ENCODE measurements at places on chromosomes 13 and 19.

- no peak for DNase-seq
Measured at GRCh38 chr19:41895745-41896580, 13.0 kb downstream of the ARHGEF1 start.

- DNase-seq, result no peak
Measured at GRCh38 chr19:14159059-14159458, 22.7 kb upstream of the ASF1B start.

DNA sequence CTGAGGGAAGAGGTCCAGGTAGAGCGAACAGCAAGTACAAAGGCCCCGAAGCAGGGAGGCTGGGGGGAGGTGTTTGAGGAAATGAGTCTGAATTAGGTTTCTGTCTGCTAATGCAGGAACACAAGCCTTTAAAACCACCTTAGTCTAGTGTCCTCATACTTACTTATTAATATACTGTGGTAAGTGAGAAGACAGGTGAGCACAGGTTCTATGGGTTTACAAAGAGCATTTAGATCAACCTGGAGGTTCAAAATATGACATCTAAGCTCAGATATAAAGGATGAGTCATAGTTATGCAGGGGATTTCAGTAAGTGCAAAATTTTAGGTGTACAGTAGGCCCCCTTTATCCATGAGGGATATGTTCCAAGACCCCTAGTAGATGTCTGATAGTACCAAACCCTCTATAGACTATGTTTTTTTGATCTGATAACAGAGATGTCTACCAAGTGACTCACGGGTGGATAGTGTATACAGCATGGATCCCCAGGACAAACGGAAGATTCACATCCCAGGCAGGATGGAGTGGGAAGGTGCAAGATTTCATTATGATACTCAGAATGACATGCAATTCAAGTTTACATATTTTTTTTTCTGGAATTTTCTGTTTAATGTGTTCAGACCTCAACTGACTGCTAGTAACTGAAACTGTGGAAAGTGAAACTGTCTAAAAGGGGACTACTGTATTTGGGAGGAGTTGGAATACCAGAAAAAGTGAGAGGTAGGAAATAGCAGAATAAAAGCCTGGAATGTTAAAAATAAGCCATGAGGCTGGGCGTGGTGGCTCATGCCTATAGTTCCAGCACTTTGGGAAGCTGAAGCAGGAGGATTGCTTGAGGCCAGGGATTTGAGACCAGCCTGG, 18.2 kb upstream of the MED4 start:
- DNase-seq, result no peak

GRCh38 chr13:46057256-46058015, 4.9 kb upstream of the ZC3H13 start:
- no peak for DNase-seq

- DNase-seq, result no peak
Measured at GRCh38 chr13:23554000-23554399, 16.2 kb upstream of the TNFRSF19 start.

DNA sequence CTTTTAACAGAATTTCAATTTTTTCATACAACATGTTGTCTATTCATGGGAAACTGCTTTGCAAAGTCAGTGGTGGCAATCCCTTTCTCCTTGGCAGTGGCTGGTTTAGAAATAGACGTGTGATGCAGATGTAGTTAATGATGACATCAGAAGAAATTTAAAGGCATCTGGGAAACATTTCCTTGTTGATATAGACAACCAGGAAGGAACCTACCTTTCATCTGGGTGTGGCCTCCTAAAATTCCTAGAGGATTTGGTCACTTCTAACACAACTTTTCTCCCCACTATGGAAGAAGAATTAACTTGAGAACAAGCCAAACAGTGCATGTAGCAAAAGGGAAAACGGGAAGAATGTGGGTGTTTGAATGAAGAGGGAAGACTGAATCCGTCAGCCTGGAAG, 102.8 kb downstream of the EFNB2 start:
- DNase-seq, result no peak

- no peak for DNase-seq
Measured at GRCh38 chr19:18475004-18475453, 37.1 kb upstream of the ISYNA1 start.

- no peak for DNase-seq
Measured at GRCh38 chr13:60574735-60575134, 177.7 kb downstream of the TDRD3 start.

- no peak for DNase-seq
Measured at GRCh38 chr13:80599765-80600164, 258.8 kb upstream of the SPRY2 start.

DNA sequence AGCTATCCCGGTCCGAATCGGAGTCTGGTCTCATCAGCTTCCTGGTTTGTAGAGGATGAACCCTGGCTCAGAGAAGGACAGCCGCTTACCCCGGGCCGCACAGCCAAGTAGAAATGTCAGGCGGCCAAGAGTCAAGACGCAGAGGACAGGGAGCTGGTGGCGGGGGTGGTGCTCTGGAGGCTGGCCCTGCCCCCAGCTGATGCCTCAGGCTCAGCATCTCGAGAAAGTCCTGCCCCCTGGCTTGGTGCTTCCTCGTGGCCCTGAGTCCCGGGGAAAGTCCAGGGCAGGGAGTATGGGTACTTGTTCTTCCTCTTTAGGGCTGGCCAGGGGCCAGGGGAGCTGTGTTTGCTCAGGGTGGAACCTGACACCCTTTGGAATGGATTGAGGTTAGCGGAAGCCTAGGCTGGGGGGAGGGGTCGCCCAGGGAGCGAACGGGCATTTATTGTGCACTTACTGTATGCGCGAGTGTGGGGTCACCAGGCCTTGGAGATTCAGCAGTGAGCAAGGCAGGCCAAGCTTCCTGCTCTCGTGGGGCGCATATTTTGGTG, 2.2 kb downstream of the TJP3 start:
- DNase-seq, result no peak

DNA sequence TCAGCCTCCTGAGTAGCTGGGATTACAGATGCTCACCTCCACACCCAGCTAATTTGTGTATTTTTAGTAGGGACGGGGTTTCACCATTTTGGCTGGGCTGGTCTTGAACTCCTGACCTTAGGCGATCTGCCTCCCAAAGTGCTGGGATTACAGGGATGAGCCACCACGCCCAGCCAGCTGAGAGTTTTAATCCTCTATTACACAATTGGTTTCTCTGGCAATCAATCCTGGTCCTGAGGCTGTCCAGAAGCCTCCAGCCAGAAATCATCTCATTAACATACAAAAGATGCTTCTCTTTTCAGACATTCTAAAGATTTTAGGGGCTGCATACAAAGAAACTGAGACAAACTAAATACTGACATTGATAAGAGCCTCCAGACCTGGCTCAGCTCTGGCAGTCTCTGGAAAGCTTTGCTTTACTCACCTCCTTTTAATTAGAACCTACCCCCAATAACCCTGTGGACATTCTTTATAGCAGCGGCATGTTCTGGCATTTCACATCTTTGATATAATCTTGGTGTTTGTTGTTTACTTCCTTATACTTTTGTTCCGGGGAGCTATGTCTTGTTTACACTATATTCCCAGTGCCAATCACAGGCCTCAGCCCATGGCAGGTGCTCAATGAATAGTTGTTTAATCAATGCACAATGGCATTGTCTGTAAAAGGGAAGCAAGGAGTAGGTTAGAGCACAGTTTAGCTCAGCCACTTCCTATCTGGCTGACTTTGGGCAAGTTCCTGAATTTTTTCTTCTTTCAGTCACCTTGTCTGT, 4.1 kb upstream of the ZNF724 start:
- DNase-seq, result no peak

- DNase-seq, result no peak
Measured at GRCh38 chr13:51065372-51066090, 45.5 kb downstream of the C13orf42 start.

GRCh38 chr19:47093254-47093653, 20.3 kb downstream of the ZC3H4 start:
- DNase-seq, result no peak

DNA sequence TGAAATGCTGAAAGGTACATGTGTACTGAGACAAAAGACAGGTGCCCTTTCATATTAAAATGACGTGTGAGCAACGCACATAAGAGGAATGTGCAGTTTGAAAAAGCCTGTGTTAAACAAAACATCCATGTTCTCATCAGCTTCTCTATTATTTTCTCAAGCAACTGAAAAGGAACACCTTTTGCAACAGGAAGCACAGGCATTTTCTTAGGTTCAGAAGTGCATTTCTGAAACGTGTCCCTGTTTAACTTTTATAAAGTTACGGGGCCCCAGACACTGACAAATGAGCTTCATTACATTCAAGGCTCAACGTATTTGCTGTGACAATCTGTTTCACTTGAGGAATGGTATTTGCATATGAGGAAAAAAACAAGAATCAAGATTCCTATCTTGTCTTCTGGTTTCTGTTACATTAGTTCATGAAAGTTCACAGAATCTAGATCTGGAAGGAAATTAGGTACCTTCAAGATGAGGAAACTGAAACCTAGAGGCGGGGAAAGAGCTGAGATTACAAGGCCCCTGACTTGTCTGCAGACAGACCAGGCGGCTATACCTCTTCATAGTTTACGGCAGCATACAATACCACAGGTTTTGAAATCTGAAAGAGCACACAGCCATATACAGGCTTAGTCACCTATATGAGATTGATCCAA, 431.7 kb downstream of the KLF12 start:
- no peak for DNase-seq

DNA sequence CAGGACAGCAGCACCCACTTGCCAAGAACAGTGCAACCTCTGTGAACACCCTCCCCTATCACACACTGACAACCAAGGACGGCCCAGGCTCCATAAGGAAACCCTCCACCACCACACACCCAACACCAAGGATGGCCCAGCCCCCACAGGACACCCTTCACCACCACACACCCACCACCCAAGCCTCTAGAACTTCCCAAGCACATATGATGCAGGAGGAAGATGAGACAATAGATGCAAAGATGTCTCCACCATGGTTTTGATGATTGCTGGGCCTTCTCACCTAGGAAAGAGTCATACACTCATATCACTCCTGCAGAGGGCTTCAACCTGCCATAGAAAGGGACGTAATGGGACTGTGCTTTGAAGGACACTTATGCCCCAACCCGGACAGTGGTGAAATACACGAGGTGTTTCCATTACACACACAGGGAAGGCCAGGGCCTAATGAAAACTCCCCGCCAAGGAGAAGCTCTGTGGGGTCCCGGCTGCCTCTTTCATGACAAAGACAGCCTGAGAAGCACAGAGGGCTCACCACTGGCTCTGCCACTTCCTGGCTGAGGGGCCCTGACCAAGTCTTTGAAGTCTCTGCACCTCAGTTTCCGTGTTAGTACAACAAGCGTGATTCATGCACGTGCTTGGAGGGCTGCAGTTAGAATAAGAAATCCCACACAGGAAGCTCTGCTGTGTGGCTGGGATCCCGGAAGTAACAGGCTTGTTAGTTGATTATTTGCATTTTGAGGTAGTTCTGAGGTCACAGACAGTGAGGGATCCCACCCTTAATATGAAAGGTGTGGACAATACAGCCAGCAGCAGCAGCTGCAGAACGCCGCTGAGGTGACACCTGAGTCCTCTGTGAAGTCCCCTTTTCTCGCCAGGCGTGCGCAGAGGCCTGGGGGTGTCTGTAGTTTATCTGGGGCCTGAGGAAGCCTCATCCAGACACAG, 61.9 kb upstream of the ATP12A start:
- no peak for DNase-seq

DNA sequence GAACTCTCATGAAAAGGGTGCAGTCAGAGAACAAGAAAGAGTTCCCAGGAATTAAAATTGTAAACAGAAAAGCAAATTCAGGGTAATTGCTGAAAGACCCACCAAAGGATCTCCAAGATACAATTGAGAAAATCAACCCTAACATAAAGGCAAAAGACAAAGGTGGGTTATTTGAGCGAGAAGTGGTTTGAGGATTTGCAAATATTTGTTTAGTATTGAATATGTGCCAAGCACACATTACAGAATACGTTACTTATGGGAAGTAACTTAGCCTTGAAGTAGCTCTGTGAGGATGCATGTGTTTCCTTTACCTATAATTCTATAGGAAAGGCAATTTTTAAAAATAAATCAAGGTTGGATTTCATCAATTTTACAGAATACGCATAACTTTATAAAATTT, 10.0 kb upstream of the CEACAM21 start:
- no peak for DNase-seq

DNA sequence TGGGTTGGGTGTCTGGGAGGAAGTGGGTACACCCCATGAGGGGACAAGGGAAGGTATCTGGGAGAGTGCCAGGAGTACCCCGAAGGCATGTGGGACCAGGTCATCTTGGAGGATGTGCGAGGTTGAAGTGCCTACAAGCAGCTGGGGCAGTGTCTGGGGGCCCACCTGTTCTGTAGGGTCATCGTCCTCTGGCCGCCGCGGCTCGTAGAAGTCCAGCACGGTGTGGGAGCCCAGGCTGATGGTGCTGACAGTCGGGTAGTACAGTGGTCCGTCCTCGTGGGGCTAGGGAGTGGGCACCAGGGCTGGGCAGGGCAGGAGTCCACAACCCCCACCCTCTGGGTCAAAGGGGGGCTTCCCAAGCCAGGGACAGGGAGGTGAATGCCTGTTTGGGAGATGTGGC, 1.8 kb upstream of the SYNE4 start:
- no peak for DNase-seq

DNA sequence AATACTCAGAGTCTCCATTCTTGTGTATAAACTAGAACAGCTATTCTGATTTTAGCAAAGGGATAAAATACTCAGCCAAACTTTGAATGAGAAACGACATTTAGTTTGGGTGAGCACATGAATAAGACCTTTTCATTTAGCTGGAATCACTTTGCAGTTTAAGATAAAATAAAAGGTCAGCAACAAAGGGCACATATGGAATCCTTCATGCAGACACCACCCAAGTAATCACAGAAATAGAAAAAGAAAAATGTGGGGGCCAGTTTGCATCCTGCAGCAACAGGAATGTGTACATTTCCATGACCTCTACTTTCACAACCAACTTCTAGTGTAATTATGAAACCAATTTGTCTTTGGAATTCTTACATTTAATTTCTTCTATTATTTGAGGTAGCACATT, 1637.4 kb downstream of the PCDH9 start:
- no peak for DNase-seq

DNA sequence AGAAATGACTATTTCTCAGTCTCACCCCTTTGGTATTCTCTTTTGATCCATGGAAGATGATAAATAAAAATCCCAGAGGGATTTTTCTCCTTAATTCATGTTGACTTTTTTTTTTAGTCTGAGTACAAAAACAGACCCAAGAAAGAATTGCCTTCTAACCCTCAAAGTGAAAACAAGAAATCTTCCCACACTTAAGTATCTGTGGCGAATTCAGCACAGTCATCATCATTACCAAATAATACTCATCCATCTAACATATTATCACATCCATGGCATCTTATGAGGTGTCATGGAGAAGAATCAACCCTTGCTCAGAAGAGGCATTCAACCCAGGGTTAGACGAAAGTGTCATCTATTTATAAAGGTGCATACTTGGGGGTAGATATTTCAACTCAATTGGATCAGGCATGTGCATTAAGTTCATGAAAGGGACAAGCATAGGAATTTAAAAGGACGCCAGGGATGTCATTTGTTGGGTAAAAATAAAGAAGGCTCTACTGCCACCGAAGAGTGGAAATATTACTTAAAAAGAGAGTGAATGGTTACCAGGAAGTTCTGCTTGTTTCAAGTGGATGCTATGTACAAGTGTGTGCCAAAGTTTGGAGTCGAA, 101.9 kb downstream of the FLT1 start:
- DNase-seq, result no peak

GRCh38 chr19:35207391-35207871, 21.1 kb downstream of the FAM187B start:
- DNase-seq, result no peak
